ENCODE measurements at places on chromosomes 1 and 21.

GRCh38 chr1:218823291-218823900 lies 350.3 kb upstream of the LYPLAL1 start:
- DNase-seq = peak; percentile 87

DNA sequence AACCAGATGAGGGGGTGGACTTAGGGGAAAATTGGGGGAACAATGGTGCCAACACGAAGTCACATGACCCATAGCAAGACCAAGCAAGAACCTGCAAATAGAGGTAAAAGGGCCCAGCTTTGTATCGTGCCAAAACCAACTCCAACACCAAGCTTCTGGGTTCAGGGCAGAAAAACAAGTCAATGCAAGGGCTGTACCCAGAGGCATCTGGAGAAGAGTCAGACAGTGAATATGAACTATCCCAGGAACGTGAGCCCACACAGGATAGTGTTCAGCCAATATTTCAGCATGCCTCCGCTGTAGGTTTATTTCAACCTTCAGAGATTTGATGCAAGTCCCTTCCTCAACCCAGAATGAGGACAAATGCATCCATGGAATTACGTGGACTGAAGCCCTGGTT lies 15.0 kb upstream of the ZMYM6 start:
- no peak for DNase-seq

DNA sequence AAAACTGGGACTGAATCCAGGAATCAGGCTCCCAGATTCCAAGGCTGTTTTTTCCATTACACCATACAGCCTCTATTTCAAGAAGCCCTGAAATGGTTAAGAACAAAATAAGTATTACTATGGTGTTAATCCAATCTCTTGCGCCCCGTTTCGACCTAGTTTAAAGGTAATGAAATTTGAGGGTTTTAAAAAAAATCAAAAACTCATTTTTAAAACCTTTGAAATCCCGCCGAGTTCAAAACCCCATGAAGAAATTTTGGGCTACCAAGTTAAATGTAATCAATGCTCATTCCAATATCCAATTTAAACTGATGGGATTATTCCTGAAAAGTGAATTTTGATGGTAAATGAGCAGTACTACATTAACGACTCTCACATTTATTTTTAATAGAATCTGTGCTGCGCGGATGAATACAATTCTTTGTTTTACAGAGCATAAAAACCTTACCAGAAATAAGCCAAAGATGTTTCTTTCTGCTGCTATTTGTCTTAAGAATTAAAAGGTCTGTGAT lies 767 bp upstream of the EGLN1 start:
- DNase-seq = no peak

DNA sequence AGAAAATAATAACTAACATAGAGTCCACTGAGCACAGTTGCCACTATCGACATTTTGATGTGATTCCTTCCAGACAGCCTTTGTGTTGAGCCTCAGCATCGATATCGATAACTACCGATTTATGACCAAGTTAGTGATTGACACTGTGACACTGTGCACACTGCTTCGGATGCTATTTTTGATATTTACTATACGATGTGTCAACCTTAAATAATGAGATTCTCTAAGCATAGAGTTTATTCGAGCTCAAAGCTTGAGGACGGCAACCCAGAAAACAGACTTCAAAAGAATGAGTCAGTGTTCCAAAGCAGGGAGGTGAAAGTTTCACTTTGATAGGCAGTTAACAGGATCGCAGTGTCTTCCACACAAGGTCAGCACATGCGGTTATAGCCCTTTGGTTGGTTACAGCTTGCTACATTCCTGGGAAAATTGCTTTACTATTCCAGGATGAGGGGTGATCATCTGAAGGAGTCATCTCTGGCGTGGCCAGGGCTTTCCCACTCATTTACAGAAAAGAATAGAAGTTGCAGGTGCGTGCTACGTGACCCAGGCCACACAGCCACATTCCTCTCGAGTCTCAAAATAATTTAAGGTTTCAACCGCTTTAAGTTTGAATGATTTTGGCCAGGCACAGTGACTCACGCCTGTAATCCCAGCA lies 53.6 kb upstream of the EFHD2 start:
- no peak for DNase-seq

DNA sequence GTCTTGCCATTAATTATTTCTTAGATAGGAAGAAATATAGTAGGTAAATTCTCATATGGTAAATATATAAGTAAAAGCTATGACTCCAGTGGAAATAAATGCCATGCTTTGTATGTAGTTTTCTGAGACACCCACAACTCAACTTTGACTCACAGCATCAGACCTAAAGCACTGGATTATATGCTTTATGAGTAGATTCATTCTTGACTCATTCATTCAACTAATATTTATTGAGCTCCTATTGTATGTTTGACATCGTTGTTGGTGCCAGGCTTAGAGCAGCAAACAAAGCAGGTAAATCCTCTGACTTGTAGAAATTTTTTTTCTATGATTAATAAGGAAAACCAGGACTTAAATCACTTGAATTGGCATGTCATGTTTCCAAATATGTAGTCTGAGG lies 211.4 kb downstream of the PTPRC start:
- DNase-seq = no peak

- no peak for DNase-seq
Observed at GRCh38 chr1:199335496-199335895, 692.0 kb upstream of the NR5A2 start.

DNA sequence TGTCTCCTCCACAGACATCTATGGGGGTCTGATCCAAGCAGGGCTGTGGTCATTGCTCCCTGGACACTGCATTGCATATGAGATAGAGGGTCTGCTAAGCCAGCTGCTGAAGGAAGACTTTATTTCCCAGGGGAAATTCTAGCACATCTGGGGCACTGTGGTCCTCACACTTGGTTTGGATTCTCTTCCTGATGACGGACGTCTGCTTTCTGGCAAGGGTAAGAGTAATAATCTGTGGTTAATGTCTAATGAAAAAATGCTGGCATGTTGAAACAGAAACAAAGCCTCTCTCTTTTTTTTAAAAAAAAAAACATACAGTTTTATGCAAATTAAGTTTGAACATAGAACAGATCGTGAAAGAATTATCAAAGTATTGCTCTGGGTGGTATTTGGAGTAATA lies 553.9 kb downstream of the DPYD start:
- no peak for DNase-seq

DNA sequence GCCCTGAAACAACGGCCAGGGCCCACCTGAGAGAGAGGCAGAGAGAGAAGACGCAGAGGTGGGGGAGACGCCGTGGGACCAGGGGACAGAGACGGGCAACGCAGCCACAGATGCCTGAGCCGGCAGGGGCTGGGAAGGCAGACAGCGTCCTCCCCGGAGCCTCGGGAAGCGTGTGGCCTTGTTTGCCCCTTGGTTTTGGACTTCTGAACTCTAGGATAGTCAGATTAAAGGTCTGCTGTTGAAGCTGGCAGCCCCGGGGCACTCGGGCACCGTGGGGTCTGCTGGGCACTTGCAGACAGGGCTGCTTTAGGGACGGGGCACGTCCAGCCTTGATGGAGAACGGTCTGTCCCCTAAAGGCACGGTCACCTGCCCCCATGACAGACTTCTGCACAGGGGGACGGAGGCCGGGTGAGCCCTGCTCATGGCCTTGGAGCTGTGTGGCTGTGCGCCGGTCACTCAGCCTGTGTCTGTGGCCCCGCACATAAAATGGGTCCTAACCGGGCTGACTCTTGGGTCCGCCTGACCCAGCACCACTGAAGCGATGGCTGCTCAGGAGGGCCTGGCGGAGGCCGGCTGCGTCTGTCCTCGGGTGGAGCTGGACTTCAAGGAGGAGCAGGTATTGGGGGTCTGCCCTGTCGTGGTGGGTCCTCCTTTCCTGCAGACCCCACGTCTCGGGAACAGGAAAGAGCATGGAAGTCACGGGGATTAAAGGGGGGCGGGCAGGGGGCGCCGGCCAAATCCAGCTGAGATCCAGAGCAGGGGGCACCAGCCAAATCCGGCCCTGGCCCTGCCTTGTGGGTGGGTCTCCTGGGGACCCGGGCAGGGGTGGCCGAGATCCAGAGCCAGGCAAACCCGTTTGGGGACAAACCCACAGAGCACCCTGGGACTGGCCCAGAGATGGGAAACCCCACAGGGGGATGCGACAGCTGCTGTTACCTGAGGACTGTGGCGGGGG lies 9.6 kb upstream of the RNF223 start:
- no peak for DNase-seq

DNA sequence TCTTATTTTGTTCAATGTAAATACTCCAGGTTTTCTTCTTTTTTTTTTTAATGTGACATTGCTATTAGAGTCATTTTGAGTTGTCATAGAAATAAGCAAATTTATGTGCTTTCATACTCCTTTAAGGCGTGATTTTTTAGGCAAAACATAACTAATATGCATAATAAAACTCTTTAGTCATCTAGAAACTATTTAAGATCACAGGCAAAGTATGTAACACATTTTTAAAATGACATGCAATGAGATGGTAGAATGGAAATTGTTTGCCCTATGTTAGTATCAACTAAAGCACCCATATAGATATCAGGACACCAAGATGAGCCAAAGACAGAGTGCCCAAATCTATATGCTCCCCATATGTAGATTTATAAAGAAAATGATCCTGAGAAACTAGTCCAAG lies 41.5 kb upstream of the SGIP1 start:
- no peak for DNase-seq

GRCh38 chr21:44436958-44437357 lies 18.4 kb upstream of the LRRC3 start:
- no peak for DNase-seq

DNA sequence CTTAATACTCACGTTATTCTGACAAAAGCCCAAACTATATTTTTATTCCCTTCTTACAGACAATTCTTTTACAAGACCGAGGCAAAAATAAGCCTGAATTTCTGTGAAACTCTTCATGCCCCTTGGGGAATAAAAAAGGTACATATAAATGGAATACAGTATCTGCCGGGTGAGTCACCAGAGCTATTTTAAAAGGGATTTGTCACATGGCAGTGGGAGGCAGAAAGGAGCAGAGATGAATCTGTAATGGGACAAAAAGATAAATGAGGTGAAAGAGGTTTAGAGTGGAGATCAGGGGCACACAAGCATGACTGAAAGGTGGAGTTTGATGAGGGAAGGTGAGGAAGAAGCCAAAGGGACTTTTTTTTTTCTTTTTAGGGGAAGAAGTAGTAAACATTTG lies 8.8 kb downstream of the XCL1 start:
- DNase-seq = no peak
